ENCODE measurements at places on chromosomes 5 and 9.

DNA sequence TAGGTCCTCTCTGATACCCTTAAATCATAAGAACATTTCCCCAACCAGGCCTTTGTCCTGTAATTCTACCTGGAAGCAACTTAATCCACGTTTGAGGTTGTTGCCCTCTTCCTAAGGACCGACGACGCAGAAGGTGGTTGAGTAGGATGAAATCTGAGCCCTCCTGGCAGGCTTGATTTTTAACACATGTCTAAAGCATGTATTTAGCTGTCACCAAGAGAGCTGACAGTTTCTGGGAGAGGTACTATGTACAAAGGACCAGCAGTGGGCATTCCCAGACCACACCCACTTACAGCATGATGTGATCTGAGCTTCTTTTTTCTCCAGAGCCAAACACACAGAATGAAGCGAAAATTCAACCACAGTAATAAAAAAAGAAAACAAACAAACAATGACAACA lies 260.9 kb downstream of the SH3GL2 start:
- DNase-seq: no peak

GRCh38 chr9:13529321-13530104 lies 250.0 kb upstream of the MPDZ start:
- DNase-seq: no peak

DNA sequence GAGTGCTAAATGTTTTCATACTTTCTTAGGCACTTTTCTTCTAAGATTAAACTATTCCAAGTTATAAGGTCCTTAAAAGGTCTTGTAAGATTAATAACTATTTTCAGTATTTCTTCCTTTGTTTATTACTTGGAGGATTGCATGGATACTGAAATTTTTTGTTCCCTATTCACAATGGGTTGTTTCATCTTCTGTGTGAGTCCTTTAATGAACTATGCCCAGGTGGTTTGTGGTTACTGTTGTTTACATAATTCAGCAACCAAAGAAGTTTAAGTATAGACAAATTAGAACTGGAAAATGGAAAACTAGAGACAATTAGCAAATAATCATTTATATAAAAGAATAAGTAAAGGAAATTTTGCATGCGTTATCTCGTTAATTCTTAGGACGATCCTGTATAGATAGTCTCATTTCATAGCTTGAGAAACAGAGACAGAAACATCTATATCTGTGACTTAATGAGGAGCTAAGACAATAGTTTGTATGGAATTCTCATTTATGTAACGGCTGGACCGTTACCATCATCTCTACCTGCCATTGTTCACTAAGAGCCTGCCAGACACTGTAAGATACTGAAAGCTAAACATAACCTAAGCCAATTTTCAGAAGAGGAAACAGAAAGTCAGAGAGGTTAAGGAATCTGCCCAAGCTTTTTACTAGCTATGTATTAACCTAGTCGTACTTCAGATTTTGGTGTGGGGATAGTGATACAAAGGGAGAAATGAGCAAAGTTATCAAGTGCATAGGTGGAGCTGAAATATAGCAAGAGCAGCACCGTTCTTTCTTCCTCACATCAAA lies 148.2 kb downstream of the PAM start:
- no peak for DNase-seq

GRCh38 chr9:113899205-113899604 lies 23.1 kb downstream of the ZNF618 start:
- DNase-seq: no peak

GRCh38 chr5:15222156-15222555 lies 277.8 kb upstream of the FBXL7 start:
- DNase-seq: no peak

DNA sequence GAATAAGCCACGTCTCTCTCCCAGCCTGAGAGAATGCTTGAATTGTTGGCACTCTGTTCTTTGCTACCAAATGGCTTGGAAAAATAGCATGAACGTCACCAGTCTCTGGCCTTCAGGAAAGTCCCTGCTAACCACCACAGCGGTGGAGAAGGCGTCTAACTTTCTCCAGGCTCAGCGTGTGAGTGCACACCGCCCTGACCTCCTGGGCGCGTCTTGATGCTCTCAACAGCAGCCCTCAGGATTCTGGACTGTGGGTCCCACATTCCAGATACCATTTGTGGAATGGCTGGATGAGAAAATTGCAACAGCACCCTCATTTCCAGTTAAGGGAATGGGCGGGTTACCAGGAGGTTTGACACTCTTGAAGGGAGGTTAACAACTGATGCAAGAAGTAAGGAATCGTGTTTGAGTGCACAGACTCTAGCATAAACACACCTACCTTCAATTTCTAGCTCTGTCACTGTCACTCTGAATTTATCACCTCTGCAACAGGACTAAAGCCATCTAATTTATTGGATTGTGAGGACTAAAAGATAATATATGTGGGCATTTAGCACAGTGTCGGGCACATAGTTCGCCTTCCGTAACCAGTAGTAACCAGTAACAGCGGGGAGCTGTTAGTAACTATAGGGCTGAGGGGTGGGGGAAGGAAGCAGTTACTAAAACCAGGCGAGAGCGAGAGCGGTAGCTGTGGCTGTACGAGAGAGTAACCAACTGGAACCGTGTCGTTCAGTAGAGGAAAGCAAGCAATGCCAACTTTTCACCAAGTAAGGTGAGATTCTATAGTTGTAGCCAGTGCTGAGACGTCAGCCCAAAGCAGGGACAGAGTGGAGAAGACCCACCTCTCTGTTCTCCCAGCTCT lies 807 bp upstream of the PLGRKT start:
- DNase-seq: no peak

- peak; percentile 26 for DNase-seq
These were observed 709 bp downstream of the WHRN start for GRCh38 chr9:114504341-114505186.

- DNase-seq: no peak
These were observed 62.3 kb downstream of the RAPGEF1 start for GRCh38 chr9:131677444-131678180.

DNA sequence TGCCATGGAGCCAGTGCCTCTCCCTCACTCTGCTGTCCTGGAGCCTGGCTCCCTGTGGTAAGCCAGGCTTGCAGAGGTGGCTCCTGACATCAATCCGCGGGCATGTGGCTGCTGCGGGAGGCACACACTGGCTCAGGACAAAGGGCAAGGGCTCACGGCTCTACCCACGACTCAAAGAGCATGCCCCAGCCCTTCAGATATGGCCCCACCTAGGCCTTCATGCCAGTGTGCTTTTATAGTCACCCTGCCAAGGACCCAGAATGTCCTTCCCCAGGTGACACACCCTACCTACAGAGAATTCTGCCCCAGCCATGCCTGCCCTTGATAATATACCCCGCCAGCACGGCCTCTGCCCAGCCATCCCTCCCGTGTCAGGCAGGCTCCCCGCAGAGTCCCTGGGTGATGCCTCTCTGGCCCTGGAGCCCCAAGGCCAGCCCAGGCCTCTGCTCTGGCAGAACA lies 1.6 kb downstream of the MGAT4B start:
- DNase-seq: no peak

GRCh38 chr5:78983601-78984438 lies 1.3 kb downstream of the ARSB start:
- no peak for DNase-seq

- DNase-seq: peak; percentile 32
These were observed 36.7 kb upstream of the F2R start for GRCh38 chr5:76679231-76679630.

- no peak for DNase-seq
These were observed 38.9 kb upstream of the IFNK start for GRCh38 chr9:27485158-27485557.

DNA sequence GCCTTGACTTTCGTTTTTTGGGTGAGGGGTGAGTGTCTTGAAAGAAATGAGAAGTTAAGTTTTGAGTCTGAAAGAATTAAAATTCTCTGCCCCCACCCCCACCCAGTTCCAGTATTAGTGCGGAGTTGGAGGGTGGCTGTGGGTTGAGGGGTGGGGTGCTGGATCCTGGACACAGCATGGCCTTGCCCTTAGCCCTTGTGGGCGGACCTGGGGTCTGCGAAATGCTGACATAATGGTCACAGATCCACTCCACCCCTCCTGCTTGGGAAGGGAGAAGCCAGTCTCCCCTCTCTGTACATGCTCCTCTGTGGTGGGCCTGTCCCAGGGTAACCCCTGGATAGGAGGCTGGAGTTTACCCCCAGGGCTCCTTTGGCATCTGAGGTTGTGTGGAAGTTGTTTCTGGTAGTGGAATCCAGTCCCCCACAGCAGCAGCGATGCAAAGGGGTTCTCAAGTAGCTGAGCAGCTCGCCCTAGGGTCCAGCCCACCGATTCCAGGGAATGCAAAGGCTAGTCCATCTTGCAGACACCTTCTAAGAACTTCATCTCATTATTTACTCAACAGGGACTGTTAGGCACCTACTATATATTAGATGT lies 42.8 kb upstream of the TCF7 start:
- DNase-seq: no peak

- no peak for DNase-seq
These were observed 246.9 kb downstream of the NR3C1 start for GRCh38 chr5:143156572-143156971.

GRCh38 chr5:154628685-154629084 lies 126.5 kb upstream of the LARP1 start:
- no peak for DNase-seq

- DNase-seq: no peak
These were observed 6.7 kb downstream of the KCNIP1 start for GRCh38 chr5:170510559-170510958.

GRCh38 chr5:109045710-109046109 lies 298.0 kb downstream of the FER start:
- DNase-seq: no peak

DNA sequence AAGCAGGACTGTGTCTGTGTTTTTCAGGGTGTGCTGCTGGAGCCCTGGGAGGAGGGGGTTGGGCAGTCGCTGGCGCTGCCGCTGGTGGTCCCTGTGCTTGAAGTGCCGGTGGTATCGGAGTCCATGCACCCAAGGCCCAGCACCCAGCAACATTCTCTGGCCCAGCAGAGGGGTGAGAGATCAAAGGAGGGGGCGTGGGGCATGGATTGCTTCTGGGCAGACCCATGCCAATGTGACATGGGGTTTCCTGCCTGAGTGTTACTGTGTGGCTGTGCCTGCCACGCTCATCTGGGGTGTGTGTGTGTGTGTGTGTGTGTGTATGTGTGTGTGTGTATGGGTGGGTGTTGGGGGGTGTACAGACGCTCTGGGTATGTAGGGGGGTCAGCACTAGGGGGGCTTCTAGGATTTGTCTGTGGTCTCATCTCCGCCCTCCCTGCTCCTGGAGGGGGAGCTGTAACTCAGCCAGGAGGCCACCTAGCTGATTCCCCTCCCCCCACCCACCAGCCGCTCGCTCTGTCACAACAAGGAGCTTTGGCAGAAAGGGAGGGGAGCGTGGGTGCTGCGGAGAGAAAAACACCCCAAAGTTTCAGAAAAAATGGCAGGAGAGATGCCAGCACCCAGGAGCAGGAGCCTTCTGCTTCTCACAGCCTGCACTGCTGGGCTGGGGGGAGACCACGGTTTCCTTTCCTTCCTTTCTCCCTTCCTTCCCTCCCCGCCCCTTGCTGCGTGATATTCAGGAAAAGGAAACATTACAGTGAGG lies 35.9 kb upstream of the HSPA9 start:
- DNase-seq: peak; percentile 17

GRCh38 chr5:137206030-137206715 lies 293.0 kb downstream of the SPOCK1 start:
- no peak for DNase-seq

DNA sequence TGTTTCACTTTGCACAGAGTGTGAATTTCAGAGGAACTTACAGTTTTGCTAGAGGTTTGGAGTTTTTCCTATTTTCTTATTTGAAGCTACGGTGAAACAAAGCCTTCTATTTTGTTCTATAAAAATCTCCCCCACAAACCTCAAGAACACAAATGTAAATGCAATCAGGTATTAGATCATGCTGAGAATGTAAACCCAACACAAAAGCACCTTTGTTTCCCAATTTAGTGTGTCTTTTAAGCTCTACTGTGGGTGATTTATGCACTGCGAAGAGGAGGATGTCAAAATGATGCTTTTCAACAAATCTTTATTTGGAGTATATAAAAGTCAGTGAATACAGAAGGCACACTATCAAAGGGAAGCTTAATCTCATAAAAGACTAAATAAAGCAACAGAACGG lies 4.3 kb upstream of the DRD1 start:
- DNase-seq: no peak

DNA sequence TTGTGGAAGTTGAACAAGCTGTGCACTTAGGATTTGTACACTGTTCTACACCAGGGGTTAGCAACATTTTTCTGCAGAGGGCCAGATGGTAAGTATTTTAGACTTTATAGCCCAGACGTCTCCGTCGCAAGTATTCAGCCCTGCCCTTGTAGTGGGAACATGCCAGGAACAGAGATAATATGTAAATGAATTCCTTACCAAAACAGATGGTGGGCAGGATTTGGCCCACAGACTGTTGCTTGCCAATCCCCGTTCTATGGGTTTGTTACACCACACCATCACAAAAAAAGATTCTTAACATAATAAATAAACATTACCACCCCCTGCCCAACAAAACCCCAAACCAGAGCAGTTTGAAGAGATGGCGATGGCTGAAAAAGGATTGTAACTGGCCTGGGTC lies 74.3 kb downstream of the AMBP start:
- no peak for DNase-seq

DNA sequence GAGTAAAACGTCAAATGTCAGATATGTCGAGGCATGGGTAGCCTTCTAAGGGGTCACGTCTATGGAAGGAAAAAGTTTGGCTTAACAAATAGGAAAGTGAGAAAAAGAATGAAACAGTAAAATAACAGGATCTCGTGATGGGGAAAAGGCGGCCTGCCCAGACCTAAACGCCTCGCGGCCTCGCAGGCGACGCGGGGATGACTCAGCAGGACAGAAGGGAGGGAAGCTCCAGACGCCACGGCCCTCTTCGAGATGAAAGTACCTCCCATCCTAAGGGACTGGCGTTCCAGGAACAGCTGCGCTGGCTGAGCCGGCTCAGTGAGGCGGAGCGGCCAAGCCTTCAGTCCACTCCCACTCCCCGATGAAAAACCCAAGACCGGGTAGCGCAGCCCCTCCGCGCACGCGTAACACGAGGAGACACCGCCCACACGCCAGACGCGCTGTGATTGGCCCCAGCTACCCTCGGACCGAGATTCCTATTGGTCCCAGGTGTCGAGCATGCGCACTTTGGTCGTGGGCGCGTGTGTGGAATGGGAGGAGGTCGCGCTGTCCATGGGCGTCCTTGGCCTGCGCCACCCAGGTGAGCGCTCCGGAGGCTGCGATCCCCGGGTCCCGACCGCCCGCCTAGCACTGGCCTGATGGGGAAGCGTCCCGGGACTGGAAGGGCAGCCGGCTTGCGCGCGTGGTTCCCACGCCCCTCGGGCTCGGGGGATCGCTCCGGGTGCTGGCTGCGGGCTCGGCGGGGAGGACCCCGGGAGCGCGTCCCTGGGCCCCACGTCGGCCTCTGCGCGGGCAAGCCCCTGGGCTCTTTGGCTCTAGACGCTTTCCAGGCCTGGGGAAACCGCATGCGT lies 588.5 kb downstream of the MTRR start:
- peak; percentile 95 for DNase-seq

- no peak for DNase-seq
These were observed 9.3 kb downstream of the CSNK1A1 start for GRCh38 chr5:149541893-149542292.

- DNase-seq: no peak
These were observed 5.1 kb upstream of the AHRR start for GRCh38 chr5:316210-317085.

GRCh38 chr5:55320571-55320970 lies 12.8 kb downstream of the MTREX start:
- no peak for DNase-seq

All from left ventricle myocardium inferior (tissue), 1 donor.